Stimulated activated CD4-positive, alpha-beta T cell treated with anti-CD3 and anti-CD28 coated beads, Interleukin-12 subunit alpha, Interleukin-12 subunit beta, amount 100 ng/mL, for 24 hours (primary cell): ENCODE measurements at places on chromosomes 2 and 18.

GRCh38 chr18:46019936-46020335 lies 52.1 kb downstream of the PSTPIP2 start:
- DNase-seq, result no peak

DNA sequence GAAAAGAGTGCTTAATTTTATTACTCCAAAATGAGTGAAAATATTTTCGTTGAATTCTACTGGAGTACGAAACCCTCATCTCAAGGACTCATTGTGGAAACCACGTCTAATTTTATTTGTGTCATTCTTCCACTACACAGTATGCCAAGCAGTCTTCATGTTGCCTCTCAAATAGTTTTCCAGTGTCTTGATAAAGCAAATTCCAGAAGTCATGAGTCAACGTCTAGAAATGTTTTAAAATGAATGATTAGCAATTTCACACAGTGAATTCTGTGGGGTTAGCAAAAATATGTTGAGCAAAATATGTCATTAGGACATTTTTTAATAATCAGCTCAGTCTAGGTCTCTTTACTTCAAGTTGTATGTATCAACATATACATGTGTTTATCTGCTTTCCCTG lies 865.5 kb downstream of the DSC3 start:
- DNase-seq, result no peak

DNA sequence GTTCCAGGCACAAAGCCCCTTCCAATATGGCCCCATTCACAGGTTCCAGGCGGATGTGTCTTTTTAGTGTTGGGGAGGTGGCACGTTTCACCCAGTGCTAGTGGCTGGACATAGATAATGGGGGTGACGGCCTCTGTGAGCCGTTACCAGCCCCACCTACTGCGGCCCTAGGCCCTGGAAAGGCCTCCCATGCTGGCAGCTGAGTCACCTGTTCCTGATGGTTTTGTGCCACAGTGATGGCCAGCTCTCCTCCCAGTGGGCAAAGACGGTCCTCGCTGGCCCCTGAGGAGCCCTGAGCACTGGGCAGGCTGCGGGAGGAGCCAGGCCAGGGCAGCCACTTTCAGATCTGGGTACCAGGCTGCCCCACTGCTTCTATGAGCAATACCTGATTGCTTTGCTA lies 40.0 kb upstream of the GPC1 start:
- DNase-seq, result no peak

DNA sequence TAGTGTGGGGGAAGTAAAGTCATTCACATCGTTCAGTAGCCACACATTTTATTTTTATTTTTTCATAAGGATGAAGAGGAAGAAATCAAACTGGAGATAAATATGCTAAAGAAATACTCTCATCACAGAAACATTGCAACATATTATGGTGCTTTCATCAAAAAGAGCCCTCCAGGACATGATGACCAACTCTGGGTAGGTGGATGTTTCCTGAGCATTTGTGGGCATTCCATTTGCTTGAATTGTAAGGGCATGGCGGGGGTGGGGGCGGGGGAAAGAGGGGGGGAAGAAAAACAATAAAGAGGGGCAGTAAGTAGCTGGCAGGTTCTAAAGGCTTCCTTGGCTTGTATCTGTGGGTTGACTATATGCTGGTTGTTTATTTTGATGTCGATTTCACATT lies 126.4 kb downstream of the MAP4K4 start:
- DNase-seq, result no peak

DNA sequence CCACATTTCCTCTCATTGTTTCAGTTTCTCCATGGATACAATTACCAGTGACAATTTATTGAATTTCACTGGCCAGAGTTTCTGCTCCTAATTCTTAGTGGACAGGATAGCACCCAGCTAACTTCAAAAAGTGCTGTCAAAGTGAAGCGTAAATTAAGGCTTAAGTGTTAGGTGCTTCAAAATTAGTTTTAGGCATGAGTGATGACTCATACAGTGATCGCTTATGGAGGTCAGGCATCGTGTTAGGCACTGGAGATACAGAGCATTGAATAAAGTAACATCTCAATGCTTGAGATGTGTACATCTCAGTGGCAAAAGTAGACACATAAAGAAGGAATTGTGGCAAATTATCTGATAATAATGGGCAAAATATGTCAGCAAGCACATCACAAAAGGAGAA lies 40.8 kb downstream of the NOSTRIN start:
- no peak for DNase-seq

GRCh38 chr2:241309684-241310117 lies 5.8 kb downstream of the HDLBP start:
- DNase-seq, result peak; percentile 53

- DNase-seq, result no peak
Observed at GRCh38 chr2:150549381-150549780, 61.9 kb upstream of the RND3 start.

GRCh38 chr2:160674146-160674750 lies 180.6 kb upstream of the RBMS1 start:
- no peak for DNase-seq

DNA sequence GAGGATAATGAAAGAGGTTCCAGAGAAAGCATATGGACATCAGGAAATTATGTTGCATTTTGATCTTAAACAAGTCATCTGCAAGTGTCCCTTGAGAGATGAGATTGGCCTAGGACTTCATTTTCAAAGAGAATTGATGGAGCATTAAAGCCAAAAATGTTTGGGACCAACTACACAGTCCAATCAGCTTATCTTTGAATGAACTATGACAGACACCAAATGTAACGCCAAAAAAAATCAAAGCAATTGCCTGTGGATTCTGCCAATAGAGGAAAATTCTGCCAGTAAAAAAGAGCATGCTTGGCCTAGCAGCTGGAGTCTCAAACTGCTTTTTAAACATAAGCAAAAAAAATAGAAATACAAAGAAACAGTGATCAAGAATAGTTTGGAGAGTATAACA lies 594.5 kb upstream of the CHAC2 start:
- DNase-seq, result no peak

DNA sequence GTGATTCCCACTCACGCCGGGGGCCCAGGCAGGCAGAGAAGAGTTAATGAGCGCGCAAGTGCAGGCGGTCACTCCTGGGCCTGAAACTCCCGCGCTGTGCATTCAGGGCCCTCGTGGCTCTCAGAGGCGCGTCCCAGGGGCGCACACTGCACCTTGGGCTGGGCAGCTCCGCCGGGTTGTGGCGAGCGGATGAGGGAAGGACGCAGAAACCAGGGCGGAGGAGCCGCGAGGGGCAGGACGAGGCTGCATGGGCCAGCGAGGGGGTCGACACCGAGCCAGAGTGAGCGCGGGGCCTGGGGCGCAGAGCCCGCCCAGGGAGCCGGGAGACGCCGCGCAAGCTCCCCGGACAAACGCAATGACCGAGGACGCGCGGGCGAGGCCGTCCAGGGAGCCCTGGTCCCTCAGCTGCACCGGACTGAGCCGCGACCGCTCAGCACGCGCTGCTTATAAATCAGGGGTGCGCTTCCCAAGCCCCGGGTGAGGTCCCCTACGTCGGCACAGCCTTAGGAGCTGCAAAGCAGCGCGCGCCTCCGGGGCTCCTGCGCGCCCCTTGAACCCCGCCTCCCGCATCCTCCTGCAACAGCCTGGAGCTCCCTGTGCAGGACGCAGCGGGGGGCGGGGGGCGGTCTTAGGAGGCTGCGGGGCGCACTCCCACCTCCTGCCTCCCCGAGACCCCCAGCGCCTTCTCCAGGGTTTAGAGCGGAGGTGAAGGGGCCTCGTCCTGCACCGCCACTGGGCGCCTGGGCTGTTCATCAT lies 180.2 kb upstream of the ALKAL2 start:
- no peak for DNase-seq

DNA sequence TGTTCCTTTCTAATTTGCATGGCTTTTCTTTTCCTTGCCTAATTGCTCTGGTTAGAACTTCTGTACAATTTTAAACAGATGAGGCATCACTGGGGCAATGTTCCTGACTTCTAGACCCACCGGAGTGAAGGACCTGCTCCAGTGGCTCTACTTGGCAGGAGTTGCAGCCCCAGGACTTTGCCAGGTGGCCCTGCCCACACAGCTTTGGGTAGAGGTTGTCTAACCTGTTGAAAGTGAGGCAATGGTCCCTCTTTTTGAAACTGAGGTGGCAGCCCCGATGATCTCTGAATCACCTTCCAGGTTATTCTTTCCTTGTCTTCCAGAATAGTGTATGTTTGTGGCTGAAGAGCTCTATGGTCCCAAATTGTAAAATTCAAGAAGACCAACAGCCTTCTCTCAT lies 29.9 kb upstream of the ZNF512 start:
- DNase-seq, result no peak

- DNase-seq, result no peak
Observed at GRCh38 chr18:57789759-57790158, 13.4 kb downstream of the ATP8B1 start.

GRCh38 chr18:56235481-56236013 lies 402.8 kb downstream of the TXNL1 start:
- DNase-seq, result no peak

DNA sequence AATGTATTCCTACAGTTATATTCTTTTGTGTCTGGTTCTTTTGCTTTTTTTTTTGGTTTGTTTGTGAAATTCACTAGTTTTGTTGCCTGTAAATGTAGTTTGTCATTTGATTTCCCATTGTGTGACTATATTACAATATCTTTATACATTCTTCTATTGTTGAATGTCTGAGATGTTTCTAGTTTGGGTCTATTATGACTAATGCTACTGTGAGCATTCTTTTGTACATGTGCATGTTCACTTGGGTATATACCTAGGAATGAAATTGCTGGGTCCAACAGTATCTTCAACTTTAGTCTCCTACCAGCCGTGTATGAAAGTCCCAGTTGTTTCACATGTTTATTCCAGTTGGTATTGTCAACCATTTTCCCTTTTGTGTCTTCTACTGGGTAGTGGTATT lies 112.7 kb upstream of the RBMS1 start:
- DNase-seq, result no peak
